ENCODE measurements at places on chromosomes 5 and 9.
A peak's percentile ranks its signal among the peaks of the same experiment; 100 is the strongest.

DNA sequence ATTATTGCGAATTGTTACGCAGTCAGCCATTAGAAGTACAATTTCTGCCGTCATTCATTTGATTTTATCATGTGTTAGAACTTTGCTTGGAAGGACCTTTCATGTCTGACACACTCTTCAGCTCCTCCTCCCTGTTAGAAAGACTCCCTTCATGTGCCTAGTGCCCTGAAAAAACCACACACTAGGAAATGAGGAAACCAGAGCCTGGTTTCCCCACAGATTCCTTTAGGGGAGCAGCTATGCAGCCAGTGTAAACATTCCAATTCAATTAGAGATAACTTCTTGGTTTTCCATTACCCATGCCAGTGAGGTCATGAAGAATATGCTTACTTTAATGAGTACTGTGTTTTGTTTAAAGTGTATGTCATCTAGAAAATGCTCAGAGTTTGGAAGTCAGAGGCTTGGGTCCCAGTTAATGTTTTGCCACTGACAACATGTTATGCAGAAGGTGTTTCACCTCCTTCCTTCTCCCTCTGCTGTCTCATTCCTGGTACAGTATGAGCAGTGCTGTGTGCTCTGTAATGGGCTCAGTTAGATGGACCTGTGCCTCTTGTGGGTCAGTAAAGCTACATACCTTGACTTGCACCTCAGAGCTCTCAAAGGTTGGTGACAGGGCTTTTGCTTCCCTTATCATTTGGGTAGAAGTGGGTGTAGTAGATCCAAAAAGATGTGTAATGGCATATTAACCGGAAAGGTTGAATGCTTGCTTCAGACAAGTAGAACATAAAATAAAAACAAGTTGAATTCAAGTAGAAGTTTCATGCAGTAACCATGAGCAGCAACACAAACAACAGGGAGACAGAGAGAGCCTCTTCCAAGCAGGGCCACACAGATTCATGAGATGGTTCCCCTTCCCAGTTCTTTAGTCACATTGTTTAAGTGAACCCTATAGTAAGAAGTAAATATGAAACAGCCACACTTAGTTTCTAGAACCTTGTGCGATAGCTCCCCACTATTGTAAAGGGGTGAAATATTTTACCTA lies 52.6 kb upstream of the TNFAIP8 start:
- no peak for DNase-seq

- DNase-seq = no peak
These were observed 1471.8 kb upstream of the NUDT12 start for GRCh38 chr5:105034401-105034763.

GRCh38 chr5:93620487-93621326 lies 37.7 kb downstream of the NR2F1 start:
- DNase-seq = no peak

GRCh38 chr5:168826246-168826725 lies 247.1 kb upstream of the PANK3 start:
- DNase-seq = no peak

GRCh38 chr9:84339503-84339902 lies 1.1 kb downstream of the SLC28A3 start:
- no peak for DNase-seq

DNA sequence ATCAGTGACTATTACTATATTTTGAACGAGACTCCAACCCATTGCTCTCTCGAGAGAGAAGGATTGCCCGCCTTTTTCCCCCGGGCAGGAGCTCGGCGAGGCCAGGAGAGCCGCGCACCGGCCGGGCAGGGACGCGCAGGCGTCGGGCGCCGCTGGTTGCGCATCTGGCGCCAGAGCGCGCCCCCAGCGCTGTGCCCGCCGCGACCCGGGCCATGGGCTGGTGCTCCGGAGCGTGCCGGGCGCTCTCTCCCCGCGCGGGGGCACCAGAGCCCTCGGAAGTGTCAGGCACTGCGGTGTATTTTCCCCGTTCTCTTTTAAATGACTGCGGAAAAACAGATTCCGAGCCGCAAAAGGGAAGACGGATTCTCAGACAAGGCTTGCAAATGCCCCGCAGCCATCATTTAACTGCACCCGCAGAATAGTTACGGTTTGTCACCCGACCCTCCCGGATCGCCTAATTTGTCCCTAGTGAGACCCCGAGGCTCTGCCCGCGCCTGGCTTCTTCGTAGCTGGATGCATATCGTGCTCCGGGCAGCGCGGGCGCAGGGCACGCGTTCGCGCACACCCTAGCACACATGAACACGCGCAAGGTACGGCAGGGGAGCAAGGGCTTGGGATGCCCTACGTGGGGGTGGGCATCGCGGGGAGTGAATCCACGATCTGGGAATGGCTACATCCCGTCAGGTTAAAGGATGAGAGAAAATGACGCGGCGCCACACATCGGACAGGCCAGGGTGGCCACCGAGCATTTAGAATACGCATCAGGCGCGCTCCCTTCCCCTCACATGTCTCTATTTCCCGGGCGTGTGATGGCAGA lies 1.1 kb upstream of the NTRK2 start:
- DNase-seq = peak; percentile 71

DNA sequence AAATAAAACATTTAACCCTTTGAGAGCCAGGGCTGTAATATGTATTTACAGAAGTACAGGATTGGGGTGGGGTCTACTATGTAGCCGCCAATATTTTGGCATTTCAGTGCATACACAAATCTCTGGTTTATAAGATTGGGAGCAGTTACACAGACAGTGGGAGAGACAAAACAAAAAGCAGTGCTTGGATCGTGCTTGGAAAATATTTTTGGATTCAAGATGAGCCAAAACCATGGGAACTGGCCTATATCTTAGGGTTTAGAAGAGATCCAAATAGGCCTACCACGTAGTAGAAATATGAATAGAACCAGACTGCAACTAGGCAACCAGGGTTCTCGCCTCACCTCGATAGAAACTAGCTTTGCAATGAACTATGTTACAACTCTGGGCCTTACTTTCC lies 169.6 kb downstream of the SLC12A2 start:
- no peak for DNase-seq

GRCh38 chr5:150554857-150555256 lies 46.9 kb downstream of the NDST1 start:
- DNase-seq = no peak

DNA sequence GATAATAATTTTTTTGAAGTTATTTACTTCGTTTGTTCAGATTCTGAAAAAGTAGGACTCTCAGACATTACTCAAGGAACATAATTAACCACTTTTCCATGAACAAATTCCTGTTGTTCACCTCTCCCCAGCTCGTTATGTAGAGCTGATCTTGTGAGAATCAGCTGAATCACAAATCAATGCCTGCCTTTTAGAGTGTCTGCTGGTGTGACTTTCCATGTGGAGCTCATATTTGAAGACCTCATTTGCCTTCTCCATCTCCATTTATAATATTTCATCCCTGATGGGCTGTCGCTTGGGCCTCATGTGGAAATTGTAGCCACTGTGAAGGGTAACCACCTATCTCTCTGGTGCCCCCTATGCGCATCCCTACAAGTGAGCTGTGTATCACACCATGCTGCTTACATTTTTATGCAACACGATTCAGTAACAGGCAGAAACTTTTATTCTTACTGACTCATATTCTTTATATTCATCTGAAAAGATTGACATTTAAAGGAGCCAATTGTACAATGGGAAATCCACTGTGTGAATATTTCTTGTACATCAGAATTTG lies 111.3 kb downstream of the STK32A start:
- no peak for DNase-seq

DNA sequence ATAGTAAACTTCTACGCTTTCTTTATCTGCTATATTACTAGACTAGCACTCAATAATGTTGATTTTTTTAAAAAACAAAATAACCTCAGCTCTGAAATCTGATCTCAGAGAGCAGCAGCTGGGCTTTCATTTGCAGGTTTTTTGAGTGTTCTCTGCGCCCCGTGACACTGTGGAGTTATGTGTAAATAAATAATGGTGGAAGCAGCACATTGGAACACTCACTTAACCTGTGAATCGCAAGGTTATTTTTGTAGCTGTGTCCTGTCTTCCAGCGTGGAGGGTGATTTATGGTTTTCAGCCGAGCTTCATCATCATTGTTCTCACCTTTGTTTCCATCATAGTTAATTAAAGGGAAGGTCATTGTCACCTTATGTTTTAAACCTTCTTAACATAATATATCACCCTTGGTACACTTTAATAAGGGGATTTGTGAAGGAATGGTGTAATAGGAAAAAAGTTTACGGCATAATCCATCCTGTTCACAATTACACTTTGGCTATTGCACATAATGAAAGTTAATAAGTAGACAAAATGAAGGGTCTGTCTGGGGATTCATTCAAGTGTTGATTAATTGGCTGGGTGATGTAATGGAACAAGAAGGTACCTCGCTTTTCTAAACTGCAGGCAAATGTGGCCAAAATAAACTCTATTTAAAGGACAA lies 493.3 kb upstream of the ADAMTS16 start:
- no peak for DNase-seq

DNA sequence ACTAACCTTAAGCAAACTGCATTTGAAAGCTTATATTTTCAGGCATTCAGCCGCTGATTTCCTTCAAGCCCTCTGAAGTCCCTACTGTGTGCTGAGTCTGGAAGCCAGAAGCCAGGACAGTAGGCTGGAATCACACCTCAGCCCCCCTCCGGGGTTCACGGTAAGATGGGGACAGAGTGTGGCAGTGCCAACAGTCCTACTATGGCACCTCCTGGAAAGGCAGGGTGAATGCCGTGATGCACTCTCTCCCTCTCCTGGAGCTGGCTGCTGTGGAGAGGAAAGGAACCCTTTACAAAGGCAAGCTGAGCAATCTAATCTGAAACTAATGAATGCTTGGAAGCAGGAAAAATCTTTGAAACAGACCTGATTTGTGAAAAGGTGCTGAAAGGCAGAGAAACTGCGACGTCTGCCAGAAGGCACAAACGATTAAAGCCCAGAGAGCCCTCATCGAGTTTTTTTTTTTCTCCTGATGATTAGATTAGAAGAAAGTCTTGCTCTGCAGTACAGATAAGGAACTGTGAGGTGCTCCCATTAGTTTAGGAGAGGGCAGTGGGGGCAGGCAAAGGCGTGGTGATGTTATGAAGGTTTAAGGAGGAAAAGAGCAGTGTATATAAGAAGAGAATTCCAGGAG lies 21.0 kb downstream of the ANKH start:
- DNase-seq = no peak

DNA sequence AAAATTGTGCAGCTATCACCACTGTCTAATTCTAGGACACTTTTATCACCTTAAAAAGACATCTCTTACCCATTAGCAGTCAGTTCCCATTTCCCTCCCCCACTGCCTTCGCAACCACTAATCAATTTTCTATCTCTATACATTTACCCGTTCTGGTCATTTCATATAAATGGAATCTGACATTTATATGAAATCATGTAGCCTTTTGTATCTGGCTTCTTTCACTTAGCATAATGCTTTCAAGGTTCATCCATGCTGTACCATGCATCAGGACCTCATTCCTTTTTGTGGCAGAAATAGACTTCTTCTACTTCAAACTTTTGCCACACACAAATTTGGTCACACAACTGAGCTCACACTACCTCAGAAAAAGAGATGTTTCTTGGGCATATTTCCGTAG lies 32.2 kb downstream of the FRMPD1 start:
- DNase-seq = no peak

DNA sequence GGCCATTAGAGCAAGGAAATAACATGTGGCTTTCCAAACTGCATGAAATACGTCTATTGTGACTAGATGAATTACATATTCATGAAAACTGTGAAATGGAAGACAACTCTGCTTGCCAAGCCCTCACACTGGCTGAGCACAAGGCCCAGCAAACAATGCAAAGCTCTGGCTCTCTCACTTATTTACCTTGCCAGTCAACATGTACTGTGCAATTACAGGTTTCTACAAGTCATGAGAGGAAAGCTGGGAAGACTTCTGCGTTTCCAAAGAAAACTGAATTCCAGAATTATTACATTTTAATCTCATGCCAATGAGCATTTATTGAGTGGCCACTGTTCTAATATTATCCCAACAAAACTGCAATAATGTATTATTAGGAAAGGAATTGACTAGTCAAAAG lies 12.1 kb upstream of the C5orf63 start:
- no peak for DNase-seq

- no peak for DNase-seq
These were observed 57.8 kb upstream of the LPAR1 start for GRCh38 chr9:111096051-111096450.

DNA sequence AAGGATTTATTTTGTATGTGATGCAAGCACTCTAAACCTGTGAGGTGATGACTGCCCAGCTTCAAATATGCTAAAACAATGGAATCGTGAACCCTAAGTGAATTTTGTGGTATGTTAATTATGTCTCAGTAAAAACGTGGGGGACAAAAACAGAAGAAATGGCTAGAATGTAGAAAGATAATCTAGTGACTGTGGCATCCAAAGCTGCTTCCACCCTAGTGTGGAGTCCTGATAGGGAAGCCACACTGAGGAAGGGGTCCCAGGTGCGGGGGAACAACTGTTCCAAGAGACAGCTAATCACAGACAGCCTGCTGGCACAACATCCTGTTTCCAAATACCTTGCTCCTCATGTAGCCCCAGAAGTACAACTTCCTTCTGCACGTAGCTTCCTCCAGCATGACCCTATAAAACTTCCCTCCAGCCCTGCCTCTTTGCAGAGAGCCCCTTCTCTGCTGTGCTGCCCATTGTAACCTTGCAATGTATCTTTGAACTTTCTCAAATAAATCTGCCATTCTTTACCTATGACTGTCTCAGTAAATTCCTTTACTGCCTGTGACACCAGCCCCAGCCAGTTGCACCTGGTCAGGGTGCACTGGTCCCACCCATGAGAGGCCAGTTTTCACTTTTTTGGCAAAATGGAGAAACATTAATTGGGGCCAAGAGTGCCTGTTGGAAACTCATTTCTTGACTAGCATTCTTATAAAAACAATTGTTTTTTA lies 4.9 kb downstream of the GMCL2 start:
- peak; percentile 100 for DNase-seq

- no peak for DNase-seq
These were observed 197.8 kb downstream of the HSPA4 start for GRCh38 chr5:133249593-133249992.

GRCh38 chr5:173764332-173765028 lies 123.7 kb upstream of the CPEB4 start:
- no peak for DNase-seq

GRCh38 chr9:79709743-79710674 lies 138.2 kb downstream of the TLE4 start:
- DNase-seq = no peak

DNA sequence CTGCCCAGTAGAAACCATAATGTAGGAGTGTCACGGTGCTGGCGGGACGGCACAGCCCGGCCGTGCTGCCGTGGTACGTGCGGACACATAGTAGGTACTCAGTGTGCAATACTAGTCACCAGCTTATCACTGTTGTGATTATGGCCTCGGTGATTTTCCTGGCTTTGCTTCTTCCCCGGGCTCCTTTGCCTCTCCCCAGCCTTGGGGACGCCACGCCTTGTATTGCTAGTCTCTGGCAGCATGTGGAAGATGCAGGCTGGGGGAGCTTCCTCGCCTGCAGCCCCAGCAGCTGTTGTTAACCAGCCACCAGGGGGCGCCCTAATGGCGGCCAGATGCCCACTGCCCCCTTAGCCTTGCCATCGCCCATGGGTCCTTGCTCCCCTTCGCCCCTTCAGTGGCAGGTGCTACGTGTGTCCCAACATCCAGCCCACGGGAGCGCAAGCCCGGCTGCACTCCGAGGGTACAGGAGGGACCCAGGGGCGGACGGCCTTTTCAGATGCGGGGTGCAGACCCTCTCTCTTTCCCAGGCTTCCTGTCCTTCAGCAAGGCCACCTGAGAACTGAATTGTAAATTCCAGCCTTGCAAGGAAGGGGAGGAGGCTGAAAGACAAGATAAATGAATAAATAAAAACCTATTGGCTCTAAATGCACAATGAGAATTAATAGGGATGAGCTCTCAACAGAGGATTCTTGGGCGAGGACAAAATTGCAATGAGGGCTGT lies 8.0 kb downstream of the NTNG2 start:
- DNase-seq = peak; percentile 74
